ENCODE measurements at places on chromosomes 7 and 10.

DNA sequence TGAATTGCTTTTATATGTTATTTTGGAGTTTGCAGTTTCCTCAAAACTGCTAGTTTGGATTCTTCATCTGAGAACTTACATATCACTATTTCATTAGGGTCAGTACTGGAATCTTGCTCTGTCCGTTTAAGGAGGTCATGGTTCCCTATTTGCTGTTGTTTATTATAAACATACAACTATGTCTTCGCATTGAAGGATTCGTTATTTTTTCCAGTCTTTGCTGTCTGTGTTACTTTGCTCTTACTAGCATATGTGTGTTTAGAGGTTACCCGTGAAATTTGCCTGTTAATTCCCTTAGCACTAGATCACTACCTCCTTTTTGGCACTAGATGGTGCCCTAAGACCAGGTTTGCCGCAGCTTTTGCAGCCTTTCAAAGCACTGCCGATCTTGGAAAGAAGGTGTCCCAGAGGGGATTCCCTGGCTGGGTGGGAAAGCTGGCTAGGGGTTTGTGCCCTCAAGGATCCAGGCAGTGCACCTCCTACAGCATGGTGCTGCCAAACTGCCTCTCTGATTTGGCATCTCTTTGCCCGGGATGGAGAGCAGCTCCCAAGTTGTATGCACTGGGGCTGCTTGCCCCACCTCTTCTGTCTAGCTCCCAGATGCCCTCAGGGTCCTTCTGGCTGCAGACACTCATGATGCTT, 103.1 kb upstream of the APBB1IP start:
- DNase-seq: peak; percentile 49

DNA sequence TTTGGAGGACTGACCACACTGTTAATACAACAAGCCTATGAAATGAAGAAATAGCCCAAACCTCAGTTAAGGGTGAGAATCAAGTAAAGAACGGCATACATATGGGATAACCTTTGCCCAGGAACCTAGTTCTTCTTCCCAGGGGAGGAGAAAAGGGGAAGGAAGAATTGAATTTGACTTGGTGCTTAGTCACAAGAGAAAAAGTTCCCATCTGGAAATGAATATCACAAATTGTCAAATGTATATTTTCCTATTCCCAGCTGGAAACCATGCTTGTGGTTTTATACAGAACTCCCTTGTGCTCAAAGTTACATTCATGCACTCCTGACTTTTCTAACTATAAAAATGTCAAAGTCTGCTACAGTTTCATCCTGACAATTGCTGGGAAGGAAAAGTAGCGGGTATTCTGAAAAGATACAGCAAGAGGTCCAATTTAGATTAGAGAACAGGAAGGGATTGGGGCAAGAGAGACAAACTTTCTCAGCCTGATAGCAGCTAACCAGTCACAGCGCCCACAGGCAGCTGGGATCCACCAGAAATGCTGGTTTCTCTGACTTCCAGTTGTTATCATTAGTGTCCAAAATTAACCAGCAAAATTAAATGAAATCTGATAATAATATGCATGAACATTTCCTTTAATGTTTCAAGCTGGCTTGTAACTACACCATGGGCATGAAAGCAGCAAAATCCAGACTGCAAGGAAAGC, 18.6 kb upstream of the GSAP start:
- no peak for DNase-seq

DNA sequence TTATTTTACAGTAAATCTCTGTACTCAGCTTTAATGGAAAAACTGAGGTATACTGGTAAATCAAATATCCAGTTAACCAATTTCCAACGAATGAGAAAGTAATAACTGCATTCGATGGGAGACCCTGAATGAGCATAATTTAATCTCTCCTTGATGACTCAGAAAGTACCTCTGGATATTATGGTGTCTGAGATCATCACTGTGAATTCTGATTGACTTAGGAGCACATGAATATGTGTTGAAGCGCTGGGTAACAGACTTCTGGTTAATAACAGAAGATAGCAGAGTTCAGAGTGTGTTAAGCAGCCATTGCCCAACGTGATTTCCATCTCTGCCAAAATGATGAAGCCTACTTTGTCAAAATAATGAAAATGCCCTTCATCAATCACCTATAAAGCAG, 116.6 kb downstream of the NRP1 start:
- peak; percentile 48 for DNase-seq

DNA sequence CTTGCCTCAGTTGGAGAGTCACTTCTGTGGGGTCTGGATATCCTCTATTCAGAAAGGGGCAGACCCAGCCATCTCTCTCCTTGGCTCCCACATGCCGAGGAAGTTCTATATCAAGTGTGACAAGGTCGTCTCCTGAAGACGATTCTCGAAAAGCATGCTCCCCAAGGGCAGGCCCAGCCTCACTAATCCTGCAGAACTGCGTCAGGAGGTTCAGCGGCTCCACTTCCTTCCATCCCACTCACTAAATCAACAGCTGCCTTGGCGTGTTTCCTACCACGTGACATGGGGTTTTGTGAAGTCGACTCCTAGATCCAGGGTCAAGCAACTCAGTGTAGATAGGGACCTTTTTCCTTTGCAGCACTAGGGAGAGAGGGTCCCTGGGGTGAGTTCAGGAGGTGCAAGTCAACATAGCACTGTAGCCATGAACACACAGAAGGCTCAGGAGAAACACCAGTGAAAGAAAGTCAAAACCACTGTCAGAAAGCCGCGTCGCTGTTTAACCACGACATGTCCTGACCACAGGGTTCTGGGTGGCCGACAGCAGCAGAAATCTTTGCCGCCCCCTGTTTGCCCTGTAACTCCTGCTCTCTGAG, 156.4 kb downstream of the PRPF18 start:
- DNase-seq: peak; percentile 25

GRCh38 chr7:149214020-149214720, 18.8 kb downstream of the ZNF282 start:
- no peak for DNase-seq

- peak; percentile 53 for DNase-seq
Observed at GRCh38 chr10:5659702-5660528, 6.5 kb downstream of the ASB13 start.

- no peak for DNase-seq
Observed at GRCh38 chr10:14605231-14605925, 169.3 kb downstream of the FAM107B start.

GRCh38 chr7:119720541-119720940, 552.4 kb upstream of the KCND2 start:
- DNase-seq: peak; percentile 75

DNA sequence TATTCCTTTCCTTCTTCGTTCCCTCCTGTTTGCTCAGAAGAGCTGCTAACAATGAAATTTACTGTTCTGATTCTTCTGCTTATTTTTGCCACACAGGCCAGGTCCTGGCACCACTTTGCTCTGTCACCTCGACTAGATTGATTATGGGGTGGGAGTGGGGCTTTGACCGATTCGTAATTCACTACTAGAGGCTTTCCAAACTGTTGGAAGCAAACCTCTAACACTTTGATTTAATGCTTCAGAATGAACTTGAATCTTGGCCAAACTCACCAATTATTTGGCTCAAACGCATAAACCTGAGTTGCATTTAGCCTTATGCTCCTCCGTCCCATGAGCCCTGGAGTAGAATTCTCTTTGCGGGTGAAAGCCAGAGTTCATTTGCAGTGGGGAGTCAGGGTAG, 476.2 kb upstream of the FZD8 start:
- no peak for DNase-seq

DNA sequence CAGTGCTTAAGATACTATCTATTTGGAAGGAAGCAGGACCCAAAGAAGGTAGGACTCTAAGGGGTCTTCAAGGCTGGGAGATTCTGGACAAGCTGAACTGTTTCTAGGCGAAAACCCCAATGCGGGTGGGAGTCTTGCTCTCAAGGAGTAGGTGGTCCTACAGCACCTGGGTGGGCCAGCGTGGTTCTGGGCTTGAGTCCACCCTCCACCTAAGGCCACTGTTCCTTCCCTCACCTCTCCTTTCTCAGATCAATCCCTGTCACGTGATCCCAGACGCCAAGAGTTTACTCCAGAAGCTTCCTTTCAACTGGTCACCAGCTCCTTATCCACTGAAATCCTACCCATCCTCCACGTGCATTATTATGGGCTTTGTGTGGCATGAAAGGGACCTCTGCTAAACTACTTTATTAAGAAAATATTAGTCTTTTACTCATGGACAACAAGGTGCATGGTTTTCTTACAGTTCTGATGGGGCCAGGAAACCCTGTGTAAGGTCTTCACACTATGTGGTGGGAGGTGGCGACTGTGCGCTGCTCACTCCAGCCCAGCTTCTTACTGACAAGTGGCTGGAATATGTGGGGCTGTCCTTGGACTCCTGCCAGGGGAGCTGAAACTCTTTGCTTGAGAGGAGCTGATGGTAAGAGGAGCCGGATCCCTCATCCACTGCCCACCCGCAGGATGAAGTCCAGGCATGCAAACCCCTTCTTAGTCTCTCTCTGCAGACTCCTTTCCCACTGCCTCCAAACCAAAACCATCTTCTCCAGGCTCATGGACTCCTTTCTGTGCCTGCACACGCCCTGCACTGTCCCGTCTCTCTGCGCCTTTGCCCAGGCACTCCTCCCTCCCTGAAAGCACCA, 1.6 kb downstream of the ZNF746 start:
- DNase-seq: peak; percentile 89

Data from brain microvascular endothelial cell (primary cell).